ENCODE measurements at places on chromosomes 13 and 19.

DNA sequence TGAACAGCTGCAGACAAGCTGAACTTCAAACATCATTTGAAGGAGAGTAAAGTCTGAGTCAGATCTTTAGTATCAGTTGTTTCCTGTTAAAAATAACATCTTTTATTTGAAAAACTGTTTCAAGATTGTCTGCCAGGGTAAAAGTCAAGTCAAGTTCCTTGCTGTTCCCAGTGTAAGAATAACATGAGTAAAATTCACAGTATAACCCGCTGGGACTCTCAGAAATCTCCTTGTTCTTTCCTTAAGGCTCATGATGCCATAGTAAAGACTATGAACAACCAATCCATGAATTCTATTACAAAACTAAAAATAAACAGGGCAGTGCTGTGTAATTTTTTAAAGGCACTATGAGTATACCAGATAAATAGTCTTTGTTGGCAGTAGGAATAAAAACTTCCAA lies 112.9 kb downstream of the IRS2 start:
- DNase-seq = no peak

GRCh38 chr19:30078381-30078910 lies 136.4 kb downstream of the URI1 start:
- no peak for DNase-seq

DNA sequence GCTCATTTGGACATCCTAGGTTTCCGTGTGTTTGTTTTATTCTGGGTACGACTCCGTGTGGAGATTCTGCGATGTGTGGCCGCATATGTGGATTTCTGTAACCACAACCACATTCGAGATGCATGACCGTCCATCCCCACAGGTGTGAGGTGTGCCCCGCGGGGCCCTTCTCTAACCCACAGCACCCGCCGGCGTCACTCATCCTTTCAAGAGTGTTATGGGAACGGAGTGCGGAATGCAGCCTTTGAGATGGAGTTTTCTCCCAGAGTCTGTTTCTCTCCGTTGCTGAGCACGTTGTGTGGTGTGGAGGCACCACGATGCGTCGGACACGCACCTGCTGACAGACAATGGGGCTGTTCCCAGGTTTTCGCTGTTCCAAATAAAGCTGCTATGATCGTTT lies 40.0 kb downstream of the C13orf46 start:
- no peak for DNase-seq

GRCh38 chr13:107210723-107211030 lies 642.7 kb upstream of the ARGLU1 start:
- no peak for DNase-seq

- DNase-seq = no peak
Measured at GRCh38 chr13:20702915-20703779, at the start of gene IL17D. Gene IL17D, plus strand, starts transcription at chr13:20703699. Its CDS starts 303 bp downstream, at chr13:20704002.

- peak; percentile 59 for DNase-seq
Measured at GRCh38 chr19:898663-899062, 5.4 kb downstream of the RNU6-9 start.

DNA sequence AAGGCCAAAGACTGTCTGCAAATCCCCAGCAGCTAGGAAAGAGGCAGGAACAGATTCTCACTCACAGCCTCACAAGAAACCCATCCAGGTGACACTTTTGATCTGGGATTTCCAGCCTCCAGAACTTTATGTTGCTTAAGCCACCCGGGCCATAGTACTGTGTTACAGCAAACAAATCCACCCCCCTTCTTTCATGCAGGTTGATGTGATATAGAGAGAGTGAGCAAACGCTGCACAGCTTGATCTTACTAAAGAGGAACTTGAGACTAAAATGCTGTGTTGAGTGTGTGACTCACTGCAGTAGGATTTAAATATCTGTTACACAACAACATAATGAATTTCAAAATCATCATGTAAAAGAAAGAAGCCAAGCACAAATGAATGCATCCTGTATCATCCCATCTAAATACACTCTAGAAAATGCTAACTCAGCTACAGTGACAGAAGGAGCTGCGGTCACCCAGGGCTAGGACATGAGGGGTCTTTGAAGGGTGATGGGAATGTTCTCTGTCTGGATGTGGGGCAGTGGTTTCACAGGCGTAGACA lies 32.2 kb downstream of the RCBTB2 start:
- DNase-seq = peak; percentile 37

- no peak for DNase-seq
Measured at GRCh38 chr19:24072720-24073119, 14.3 kb upstream of the ZNF254 start.

GRCh38 chr13:98517576-98518310 lies 59.2 kb downstream of the STK24 start:
- no peak for DNase-seq

DNA sequence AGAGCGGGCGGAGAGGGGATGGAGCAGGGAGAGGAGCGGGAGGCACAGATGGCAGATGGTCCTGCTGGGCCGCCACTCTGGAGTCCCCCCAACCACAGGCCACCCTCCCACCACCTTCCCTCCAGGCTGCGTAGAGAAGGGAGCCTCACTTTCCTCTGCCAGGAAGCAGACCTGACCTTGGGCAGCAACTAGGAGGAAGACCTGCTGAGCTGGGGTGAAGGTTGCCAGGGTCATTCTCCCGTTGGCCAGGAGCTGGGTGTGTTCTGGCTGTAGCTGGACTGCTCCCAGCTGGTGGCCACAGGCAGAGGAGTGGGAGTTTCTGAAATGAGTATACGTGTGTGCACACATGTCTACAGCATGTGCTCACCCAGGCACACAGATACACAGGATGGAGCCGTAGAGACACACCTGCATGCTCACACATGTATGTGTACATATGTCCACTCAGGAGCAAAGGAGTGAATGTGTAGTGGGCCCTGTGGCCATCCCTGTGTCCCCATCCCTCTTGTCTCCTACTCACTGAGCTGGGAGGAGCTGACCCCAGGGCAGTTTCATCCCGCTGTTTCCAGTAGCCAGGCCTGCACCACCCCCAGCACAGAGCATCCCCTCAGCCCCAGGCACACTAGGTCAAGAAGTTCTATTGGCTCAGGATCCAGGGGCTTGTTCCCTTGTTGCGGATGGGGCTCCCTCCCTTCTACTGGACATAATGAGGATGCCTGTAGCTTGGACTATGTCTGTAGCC lies 53.0 kb downstream of the CHST8 start:
- DNase-seq = no peak

- no peak for DNase-seq
Measured at GRCh38 chr19:11252665-11253355, 9.5 kb downstream of the DOCK6 start.

- no peak for DNase-seq
Measured at GRCh38 chr13:97192166-97192565, 30.0 kb upstream of the MBNL2 start.

GRCh38 chr13:109795011-109795410 lies 8.6 kb upstream of the IRS2 start:
- no peak for DNase-seq

DNA sequence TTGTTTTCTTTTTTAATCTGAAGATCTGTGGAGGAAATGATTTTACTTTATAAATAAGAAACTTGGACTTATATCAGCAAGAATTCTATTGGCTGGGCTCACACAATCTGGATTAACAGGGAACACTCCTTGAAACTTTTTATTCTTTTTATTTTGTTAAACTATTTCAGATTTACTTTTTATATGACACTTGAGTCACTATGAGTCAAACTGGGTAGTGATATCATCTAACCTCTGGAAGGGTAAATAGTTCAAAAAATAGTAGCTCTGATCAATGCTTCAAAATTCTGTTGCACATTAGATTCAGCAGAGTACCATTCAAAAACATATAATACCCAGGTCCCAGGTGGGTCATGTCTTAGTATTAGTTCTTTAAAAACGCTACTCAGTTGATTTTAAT lies 55.1 kb upstream of the NBEA start:
- no peak for DNase-seq

DNA sequence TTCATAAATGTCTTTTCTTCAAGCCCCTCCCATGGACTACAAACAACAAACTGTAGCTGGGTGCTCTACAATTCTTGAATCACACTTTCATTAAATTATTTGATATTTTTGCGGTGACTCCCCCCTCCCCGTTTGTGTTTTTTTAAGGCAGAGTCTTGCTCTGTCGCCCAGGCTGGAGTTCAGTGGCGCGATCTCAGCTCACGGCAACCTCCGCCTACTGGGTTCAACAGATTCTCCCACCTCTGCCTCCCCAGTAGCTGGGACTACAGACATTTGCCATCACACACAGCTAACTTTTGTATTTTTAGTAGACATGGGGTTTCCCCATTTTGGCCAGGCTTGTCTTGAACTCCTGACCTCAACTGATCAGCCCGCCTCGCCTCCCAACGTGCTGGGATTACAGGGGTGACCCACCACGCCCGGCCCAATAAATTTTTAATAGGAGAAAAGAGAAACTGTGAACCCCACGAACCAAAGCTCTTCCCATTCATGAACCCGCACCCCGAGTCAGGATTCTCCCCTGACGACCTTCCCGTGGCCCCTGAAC lies 703 bp downstream of the ZNF506 start:
- peak; percentile 36 for DNase-seq

DNA sequence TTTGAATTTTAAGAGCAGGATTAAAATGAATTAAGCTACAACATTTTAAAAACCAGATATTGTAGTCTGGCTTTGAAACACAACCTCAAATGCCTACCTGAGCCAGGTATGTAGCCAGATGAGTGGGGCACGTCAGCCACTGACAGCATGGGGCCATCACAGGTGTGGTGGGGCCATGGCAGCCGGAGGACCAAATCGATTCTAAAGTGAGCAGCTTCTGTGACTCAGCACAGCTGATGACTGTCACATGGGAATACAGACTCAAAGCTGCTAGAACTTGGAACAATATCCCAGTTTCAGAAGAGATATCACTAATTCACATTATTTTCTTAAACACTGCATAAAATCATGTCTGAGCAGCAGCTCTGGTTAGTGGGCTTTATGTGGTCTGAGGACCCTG lies 52.8 kb downstream of the SERP2 start:
- no peak for DNase-seq

GRCh38 chr13:105052711-105053110 lies 1482.8 kb downstream of the EFNB2 start:
- no peak for DNase-seq

DNA sequence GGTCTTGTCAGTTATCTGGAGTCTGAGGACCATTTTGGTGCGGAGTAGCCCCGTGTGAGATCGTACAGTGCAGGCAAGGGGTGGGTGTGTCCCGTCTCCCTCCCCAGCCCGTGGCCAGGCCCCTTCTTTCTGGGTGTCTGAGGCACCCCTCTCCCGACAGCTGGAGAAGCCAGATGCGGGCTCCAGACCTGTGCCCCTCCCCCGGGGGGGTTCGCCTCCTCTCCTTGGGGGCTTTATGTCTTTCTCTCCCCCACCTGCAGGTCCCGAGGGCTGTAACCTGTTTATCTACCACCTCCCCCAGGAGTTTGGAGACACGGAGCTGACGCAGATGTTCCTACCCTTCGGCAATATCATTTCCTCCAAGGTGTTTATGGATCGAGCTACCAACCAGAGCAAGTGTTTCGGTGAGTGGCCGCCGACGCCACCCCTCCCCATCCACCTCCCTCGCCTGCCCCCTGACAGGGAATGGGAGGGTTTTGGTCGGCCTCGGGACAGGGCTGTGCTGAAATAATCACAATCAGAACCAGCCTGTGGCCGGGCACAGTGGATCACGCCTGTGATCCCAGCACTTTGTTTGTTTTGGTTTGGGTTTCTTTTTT lies 65.6 kb downstream of the CELF5 start:
- DNase-seq = no peak

- DNase-seq = no peak
Measured at GRCh38 chr19:1590641-1591397, 1.8 kb downstream of the MBD3 start.

DNA sequence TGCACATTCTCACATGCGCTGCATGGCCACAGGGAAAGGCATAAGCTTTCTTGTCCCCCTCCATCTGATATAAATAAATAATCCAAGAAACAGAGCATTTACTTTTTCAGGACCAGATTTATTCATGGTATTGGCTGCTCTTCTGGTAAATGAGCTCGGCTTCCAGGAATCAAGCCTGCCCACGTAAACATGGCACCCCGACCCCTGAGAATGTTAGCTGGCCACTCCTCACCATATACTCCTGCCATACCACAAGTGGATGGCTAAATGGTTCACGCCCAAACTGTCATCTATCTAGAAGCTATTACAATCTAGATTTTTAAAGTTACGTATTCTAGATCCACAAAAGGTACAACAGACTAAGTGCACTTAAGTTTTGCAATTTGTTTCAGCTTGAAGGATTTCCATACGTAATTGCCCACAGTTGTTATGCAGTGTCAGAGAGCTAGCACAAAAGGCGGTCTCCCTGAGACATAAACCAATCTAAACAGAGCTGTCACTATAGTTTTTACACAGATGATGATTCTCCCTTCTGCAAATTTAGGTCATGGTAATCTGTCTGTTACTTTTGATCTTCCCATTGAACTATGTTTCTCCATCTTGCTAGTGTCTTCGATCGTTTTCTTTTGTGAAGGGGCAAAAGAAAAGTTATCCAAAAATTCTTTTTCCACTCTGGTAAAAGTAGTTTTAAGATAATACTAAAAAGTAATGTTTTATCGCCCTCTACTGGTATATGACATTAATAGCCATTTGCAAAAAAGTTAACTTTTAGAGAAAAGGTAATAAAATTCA lies 16.2 kb upstream of the FOXO1 start:
- DNase-seq = no peak

DNA sequence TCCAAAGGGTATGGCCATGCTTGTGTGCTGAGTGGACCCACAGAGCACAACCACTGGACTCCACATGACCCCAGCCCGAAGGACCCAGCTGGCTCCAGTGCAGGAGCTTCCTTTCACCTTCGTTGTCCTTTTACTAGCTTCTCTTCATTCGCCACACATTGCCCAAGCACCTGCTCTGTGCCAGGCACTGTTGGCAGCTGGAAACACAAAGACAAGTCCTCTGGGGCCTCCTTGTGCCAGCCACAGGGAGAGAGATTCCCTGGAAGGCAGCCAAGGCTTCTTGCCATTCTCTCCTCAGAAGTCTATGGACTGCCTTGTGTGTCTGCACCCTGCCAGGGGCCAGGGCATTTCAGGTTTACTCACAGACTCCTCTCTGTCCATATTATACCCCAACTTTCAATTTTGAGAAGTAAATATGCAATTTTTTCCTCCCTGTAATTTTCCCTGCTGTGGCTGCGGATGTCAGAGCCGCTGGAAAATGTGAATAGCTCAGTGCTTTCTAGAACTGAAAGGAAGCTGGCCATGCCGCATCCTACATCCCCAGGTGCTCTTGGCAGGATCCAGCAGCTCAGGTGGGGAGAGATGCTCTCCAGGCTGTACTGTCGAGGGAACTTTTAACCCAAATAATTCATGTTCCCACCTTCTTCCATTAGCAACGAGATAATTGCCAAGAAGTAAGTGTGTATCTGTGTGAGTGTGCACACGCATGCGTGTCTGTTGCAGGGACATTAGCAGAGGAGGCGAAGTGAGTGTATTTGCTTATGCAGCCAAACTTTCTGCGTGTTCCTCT lies 57.2 kb downstream of the CHST8 start:
- DNase-seq = no peak

GRCh38 chr13:109251956-109252355 lies 534.4 kb downstream of the IRS2 start:
- DNase-seq = no peak
